ENCODE measurements at places on chromosomes 7 and 10. TPM values are rescaled to one million over a fixed set of nuclear protein-coding genes. Genes with fewer than 3 reads are reported as not detected.

HOXA3 gene
- total RNA-seq, result 0.72 TPM

SLC26A4 gene
- 0.40 TPM for total RNA-seq

SHH gene
- not detected for total RNA-seq

SPDYE2B gene
- total RNA-seq, result not detected

ZNF680 gene
- 21.8 TPM for total RNA-seq

CDK5 gene
- 8.1 TPM for total RNA-seq

TRIL gene
- 2.4 TPM for total RNA-seq

TACC2 gene
- total RNA-seq, result 377 TPM

COL17A1 gene
- 0.32 TPM for total RNA-seq

OR2A42 gene
- not detected for total RNA-seq

PLCE1 gene
- 4.6 TPM for total RNA-seq

OR6V1 gene
- total RNA-seq, result not detected

ACTL6B gene
- not detected for total RNA-seq

GBX1 gene
- 1.5 TPM for total RNA-seq

LRRD1 gene
- not detected for total RNA-seq

PLAC9 gene
- 23.2 TPM for total RNA-seq

IGFBP1 gene
- not detected for total RNA-seq

MBLAC1 gene
- 2.8 TPM for total RNA-seq

FXYD4 gene
- not detected for total RNA-seq

HOXA6 gene
- total RNA-seq, result not detected

CTNNA3 gene
- total RNA-seq, result 130 TPM
